ENCODE measurements at places on chromosomes 6 and 20.

- no peak for DNase-seq
Measured at GRCh38 chr20:36364506-36364905, 58.4 kb downstream of the DLGAP4 start.

DNA sequence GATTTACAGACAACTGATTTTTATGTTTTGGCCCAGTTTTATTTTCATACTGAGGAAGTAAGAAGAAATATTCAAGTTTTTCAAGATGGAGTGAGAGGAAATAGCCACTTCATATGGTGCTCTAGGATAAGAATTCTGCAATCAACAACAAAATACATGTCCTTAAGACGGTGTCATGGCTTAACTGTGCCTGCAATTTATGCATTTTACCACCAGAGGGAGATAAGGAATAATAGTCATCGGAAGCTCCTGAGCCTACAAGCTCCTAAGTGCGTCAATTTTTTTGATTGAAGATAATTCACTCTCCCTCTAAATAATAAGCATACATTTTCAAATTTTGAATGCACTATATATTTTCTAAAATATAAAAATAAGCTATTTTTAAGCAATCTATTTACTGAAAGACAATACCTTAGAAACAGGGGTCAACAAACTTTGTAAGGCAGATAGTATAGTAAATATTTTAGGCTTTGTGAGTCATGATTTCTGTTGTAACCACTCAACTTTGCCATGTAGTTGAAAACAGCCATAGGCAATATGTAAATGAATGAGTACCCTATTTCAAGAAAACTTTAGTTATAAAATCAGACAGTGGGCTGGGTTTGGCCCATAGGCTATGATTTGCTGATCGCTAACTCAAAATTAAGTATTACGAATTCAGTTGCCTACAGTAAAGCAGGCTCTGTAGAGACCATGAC lies 230.9 kb upstream of the DTNBP1 start:
- no peak for DNase-seq

DNA sequence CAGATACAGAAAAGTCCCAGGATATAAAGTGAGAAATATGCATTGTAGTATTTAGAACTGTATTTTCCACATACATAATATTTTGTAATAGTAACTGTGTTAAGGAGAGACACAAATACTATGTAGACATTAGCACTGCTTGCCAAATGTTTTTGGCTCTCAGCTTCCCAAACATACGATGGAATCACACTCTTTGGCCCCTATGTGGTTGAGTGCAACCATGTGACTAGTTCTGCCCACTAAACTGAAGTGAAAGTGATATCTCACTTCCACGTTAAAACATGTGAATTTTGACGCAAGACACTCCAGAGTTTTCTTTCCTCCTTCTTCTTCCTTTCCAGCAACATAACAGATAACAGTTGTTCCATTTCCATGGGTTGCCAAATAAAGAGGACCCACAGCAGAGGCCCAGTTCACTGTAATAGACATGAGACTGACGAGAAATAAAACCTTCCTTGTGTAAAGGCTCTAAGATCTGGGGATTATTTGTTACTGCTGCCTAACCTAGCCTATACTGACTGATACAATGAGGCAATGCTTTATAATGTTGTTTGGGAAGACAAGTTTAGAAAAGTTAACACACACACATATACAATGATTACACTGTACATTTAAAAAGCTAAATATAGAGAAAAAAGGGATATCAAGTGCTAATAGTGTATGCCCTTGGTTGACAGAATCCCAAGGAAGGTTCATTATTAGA lies 97.2 kb downstream of the PTPRT start:
- DNase-seq: no peak

GRCh38 chr6:45148711-45149341 lies 179.3 kb upstream of the RUNX2 start:
- DNase-seq: no peak

- peak; percentile 81 for DNase-seq
Measured at GRCh38 chr20:47315339-47316056, 41.0 kb downstream of the ZMYND8 start.

- no peak for DNase-seq
Measured at GRCh38 chr20:45073221-45073620, 27.7 kb downstream of the KCNS1 start.

DNA sequence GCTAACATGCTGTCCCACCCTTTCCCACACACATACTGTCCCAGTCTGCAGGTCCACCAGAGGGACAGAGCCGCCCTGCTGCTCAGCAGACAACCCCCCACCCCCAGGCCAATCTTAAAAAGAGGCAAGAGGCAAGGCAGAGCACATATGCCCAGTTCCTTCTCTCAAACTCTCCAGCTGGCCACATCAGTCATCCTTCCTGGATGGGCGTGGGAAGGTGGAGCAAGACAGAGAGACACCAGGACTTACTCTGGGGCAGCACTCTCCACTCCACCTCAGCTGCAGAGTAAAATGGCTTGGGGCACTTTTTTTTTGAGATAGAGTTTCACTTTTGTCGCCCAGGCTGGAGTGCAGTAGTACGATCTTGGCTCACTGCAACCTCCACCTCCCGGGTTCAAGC lies 10.8 kb downstream of the MOCS3 start:
- DNase-seq: no peak

GRCh38 chr20:49843770-49844380 lies 31.2 kb downstream of the SLC9A8 start:
- DNase-seq: no peak

DNA sequence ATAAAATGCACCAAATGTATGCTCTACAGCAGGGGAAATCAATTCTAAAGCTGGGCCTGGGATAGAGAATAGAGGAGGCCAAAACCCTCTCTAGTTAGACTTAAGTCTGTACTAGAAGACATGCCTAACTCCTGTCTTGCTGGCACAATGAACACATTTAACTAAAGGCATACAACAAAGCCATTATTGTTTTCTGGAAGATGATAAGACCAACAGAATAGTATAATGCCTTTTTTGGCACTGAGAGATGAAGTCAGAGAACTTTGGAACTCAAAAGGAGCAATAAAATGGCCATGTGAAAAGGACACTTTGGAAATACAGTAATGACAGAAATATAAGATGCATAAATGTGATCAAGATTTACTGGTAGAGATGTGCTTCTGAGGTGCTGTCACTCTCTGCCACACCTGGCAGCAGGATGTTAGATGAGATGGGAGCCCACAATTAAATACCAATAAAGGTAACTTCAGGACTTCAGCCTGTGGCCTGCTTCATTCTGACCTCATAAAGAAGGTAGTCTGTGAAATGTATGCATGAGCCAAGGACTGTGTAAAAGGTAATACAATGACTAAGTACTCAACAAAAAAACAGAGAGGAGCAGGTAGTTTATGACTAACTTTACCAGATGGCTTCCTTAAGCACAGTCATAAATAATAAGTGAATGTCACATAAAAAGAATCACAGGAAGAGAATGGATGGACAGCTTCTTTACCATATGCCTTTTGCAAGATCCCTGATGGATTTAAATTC lies 333.4 kb downstream of the BCKDHB start:
- DNase-seq: no peak

- DNase-seq: peak; percentile 79
Measured at GRCh38 chr6:31907158-31907813, 5.4 kb upstream of the ZBTB12 start.

GRCh38 chr20:59939052-59939878 lies 840 bp downstream of the PPP1R3D start:
- DNase-seq: no peak

GRCh38 chr6:29200767-29201662 lies 30.3 kb downstream of the OR2J2 start:
- no peak for DNase-seq

- peak; percentile 98 for DNase-seq
Measured at GRCh38 chr6:113120582-113121285, 736.4 kb upstream of the MARCKS start.
